Hepatic stellate cell (primary cell): ENCODE measurements at places on chromosomes 4 and X.

- DNase-seq = peak; percentile 63
Measured at GRCh38 chr4:828641-829271, 2.8 kb upstream of the CPLX1 start.

DNA sequence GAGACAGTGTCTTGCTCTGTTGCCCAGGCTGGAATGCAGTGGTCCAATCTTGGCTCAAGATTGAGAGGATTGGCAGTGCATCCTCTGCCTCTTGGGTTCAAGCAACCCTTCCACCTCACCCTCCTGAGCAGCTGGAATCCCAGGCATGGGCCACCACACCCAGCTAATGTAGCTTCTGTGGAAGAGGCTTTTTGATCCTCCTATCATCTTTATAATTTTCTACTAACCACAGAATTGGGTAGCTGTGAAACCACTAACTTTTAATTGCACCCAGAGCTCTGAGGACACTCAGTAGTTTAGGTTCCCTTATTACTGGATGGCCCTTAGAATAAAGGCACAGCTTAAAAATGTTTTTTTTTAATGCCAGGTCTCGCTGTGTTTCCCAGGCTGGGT, 8.9 kb upstream of the AGA start:
- no peak for DNase-seq

DNA sequence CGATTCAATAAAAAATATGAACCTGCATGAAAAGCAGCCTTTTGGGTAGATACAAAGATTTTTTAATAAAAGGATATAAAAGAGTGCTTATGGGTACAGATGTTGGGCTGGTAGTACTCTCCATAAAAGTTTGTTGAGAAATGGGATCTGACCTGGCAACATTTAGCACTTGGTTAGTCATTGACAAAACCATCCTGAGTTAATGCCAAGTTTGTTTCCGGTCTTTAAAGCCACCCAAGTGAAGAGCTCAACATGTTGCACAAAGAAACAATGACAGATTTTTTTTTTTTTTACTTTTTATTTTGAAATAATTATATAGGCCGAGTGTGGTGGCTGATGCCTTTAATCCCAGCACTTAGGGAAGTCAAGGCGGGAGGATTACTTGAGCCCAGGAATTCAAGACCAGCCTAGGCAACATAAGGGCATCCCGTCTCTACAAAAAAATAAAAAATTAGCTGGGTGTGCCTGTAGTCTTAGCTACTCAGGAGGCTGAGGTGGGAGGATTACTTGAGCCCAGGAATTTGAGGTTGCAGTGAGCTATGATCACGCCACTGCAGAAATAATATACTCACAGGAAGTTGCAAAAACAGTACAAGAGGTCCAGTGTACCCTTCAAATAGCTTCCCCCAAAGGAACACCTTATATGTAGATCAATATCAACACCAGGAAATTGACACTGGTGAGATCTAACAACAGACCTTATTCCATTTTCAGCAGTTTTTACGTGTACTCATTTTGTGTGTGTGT, 16.6 kb downstream of the CHST7 start:
- DNase-seq = no peak

DNA sequence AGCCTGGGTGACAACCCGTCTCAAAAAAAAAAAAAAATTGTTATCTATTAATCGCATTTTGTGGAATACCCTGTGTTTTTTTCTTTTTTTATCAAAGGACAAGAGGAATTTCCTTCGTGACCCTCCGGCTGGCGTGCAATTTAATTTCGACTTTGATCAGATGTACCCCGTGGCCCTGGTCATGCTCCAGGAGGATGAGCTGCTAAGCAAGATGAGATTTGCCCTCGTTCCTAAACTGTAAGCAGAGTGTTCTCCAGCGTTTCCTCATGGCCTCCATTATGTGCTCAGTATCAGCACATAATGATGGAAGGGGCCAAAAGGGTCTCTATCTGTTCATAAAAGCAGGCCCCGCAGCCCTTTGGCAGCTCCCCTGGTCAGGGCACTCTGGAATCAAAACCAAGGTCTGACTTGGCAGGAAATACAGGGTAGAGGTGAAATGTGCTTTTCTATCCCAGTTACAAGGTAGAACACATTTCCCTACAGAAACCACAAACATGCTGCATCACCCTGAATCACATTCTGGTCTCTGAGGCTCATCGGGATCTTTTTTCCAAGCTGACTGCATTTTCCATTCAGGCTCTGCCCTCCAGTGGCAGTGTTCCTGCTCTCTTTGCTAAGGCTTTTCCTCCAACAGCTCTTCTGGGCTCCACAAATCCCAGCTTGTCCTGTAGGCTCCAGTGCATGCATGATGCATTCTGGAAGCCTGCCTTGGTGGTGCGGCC, 24.4 kb downstream of the SYAP1 start:
- DNase-seq = peak; percentile 56

DNA sequence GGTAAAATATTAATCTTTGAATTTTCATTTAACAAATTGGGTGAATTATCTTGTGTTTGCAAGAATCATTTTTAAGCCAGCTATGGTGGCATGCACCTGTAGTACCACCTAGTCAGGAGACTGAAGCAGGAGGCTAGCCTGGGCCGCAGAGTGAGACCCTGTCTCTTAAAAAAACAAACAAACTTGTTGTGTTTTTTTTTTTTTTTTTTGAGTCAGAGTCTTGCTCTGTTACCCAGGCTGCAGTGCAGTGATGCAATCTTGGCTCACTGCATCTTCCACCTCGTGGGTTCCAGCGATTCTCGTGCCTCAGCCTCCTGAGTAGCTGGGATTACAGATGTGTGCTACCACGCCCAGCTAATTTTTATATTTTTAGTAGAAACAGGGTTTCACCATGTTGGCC, 2.2 kb downstream of the TXLNG start:
- no peak for DNase-seq

DNA sequence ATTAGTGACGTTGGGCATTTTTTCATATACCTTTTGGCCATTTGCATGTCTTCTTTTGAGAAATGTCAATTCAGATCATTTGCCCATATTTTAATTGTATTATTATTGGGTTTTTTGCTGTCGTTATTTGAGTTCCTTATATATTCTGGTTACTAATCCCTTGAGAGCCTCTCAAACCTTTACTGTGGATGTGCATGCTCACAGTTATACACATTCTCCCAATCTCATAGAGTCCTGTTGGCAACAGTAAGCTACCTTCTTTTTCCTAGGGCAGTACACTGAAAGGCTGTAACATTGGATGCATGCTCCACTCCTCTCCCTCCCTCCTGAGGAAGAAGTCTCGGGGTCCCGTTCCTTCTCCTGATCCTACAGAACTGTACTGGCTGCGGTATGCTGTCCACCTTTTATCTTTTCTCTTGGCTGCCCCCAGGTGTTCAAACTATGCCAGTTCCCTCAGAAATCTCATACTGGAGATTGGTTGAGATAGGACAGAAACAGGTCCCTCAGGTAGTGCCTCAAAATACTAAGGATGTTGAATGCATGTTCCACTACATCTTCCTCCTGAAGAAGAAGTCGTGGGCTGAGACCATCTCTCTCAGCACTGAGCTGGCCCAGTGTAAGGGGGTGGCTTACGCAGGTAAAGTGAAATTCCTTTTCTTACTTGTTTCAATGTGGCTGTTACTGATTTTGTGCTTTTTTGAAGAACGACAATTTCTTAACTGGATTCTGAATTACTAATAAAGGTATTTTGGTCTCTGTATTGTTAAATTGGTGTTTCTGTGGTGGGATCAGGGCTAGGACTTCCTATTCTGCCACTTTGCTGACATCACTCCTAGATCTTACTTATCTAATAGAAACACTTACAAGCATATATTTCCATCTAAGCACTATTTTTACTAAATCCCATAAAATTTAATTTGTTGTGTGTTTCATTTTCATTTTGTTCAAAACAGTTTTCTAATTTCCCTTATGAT, 145.4 kb upstream of the HUWE1 start:
- peak; percentile 12 for DNase-seq

- no peak for DNase-seq
Measured at GRCh38 chr4:29304595-29304994, 1415.6 kb upstream of the PCDH7 start.

GRCh38 chrX:102138064-102138463, 4.2 kb downstream of the TCEAL6 start:
- DNase-seq = no peak

DNA sequence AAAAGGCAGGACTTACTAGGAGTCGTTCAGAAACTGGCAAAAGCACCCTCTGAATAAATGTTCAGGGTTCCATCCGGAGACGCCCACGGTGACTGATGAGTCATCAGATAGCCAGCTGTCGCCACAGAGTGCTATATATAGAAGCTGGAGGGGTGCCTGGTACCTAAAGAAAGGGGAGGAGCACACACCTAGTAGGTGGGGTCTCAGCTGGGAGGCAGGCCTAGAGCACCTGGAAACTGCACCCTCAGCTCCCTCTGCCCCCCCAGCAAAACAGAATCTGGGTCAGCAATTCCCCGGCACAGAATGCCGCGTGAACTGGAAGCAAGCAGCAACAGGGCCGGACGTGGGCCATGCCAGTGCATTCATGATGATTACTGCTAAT, 242.0 kb downstream of the BCOR start:
- peak; percentile 42 for DNase-seq

- no peak for DNase-seq
Measured at GRCh38 chr4:59700651-59701050, 1499.5 kb upstream of the ADGRL3 start.

- peak; percentile 76 for DNase-seq
Measured at GRCh38 chr4:55553441-55554201, 6.9 kb upstream of the CLOCK start.

DNA sequence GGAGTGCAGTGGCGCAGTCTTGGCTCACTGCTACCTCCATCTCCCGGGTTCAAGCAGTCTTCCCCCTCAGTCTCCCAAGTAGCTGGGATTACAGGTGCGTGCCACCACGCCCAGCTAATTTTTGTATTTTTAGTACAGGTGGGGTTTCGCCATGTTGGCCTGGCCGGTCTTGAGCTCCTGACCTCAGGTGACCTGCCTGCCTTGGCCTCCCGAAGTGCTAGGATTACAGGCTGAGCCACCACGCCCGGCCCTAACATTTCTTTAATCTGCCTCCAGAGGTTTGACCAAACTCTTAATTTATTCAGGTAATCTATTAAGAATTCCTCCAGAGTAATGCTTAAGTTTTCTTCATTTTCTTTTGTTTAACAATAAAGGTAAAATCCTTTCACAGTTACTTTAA, 171.0 kb downstream of the RAPGEF2 start:
- no peak for DNase-seq

- no peak for DNase-seq
Measured at GRCh38 chr4:86449746-86450588, 90.1 kb upstream of the MAPK10 start.

- DNase-seq = peak; percentile 1
Measured at GRCh38 chr4:137754652-137755471, 222.6 kb upstream of the PCDH18 start.

DNA sequence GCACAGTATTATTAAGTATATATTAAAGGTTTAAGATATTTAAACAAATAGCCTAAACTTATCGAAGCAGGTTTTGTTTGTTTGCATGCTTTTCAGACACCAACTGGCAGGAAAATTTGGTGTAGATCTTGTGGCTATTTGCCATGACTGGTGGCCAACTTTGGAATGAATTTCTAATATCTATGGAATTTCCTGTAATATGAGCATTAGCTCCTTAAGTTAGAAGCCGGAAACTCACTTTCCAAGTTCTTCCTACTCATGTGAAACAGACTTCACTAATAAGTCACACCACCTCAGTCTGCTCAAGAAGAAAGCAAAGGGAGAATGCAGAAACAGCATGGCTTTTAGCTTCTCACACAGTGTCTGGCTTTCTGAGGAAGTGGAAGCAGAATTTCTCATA, 563.9 kb downstream of the GRXCR1 start:
- no peak for DNase-seq

DNA sequence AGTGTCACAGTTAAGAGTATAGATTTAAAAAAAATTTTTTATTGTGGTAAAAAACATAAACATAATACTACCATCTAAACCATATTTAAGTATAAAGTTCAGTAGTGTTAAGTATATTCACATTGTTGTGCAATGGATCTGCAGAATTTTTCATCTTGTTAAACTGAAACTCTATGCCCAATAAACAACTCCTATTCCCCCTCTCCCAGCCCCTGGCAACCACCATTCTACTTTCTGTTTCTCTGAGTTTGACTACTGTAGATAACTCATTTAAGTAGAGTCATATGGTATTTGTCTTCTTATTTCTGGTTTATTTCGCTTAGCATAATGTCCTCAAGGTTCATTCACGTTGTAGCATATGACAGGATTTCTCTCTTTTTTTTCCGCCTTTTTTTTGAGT, 112.4 kb downstream of the PTTG2 start:
- DNase-seq = no peak

- DNase-seq = no peak
Measured at GRCh38 chr4:139402436-139402835, 51.5 kb upstream of the RAB33B start.

DNA sequence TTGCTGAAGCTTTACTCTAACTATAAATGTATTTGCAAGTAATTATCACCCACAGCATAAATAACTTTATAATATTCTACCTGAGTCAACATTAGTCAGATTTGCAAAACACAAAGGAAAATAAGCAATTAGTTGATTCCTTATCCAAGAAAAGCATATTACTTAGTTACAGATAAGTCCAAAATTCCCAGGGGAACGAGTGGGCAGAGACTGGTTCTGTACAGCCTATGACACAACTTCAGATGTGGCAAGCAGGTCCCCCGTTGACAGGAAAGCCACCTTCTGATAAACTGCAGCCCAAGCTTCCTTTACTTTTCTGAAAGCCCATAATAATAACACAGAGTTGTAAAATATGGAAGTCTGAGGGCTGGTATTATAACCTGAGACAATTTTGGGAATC, 62.4 kb upstream of the NDP start:
- no peak for DNase-seq

DNA sequence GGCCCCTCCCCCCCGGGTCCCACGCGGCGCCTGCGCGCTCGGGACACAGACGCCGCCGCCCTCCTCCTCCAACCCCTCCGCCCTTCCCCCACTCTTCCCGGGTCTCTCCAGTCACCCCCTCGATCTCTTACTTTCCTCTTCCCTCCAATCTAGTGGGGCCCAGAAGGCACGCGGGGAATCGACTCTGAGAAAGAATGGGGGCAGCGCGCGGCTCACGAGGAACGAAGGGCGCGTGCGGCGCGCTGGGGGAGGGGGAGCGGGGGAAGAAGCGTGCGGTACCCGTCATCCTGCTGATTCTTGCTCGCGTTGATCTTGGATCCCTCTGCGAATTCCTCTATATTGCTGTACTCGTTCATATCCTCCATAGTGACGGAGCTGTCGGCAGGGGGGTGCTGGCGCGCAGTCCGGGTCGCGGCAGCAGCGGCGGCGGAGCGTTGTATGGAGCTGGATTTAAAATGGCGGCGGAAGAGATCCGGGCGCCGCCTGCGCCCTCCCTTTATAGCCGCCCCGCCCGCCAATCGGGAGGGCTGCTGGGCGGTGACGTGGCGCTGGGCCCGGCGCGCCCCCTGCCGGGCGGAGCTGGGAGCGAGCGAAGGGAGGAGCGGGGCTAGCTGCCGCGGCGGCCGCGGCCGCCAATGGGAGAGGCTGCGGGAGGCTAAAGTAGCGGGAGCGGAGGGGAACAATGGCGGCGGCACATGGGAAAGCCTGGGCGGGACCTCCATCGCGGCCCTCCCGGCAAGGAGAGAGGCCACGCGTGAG, 1.1 kb downstream of the HNRNPDL start:
- DNase-seq = peak; percentile 94

GRCh38 chr4:139461022-139461628, 7.2 kb downstream of the RAB33B start:
- DNase-seq = no peak

GRCh38 chr4:42488114-42488513, 90.8 kb downstream of the SHISA3 start:
- DNase-seq = no peak

GRCh38 chr4:112956484-112956896, 93.0 kb upstream of the ANK2 start:
- no peak for DNase-seq

- peak; percentile 52 for DNase-seq
Measured at GRCh38 chr4:169612871-169613859, 782 bp upstream of the NEK1 start.

- peak; percentile 32 for DNase-seq
Measured at GRCh38 chr4:59612235-59612634, 1587.9 kb upstream of the ADGRL3 start.
